HCEC 1CT (cell line): ENCODE measurements at places on chromosomes 1 and 21.

- DNase-seq, result no peak
These were observed 202.5 kb downstream of the TTLL7 start for GRCh38 chr1:83796409-83796808.

DNA sequence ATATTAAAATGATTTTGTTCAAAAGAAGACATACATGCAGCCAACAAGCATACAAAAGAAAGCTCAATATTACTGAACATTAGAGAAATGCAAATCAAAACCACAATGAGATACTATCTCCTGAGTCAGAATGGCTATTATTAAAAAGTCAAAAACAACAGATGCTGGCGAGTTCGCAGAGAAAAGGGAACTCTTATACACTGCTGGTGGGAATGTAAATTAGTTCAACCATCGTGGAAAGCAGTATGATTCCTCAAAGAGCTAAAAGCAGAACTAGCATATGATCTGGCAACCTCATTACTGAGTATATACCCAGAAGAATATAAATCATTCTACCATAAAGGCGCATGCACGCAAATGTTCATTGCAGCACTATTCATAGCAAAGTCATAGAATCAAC lies 126.0 kb upstream of the HMCN1 start:
- no peak for DNase-seq

GRCh38 chr1:66346873-66347272 lies 187.1 kb upstream of the SGIP1 start:
- no peak for DNase-seq

GRCh38 chr21:17903029-17903806 lies 84.1 kb upstream of the C21orf91 start:
- peak; percentile 60 for DNase-seq

DNA sequence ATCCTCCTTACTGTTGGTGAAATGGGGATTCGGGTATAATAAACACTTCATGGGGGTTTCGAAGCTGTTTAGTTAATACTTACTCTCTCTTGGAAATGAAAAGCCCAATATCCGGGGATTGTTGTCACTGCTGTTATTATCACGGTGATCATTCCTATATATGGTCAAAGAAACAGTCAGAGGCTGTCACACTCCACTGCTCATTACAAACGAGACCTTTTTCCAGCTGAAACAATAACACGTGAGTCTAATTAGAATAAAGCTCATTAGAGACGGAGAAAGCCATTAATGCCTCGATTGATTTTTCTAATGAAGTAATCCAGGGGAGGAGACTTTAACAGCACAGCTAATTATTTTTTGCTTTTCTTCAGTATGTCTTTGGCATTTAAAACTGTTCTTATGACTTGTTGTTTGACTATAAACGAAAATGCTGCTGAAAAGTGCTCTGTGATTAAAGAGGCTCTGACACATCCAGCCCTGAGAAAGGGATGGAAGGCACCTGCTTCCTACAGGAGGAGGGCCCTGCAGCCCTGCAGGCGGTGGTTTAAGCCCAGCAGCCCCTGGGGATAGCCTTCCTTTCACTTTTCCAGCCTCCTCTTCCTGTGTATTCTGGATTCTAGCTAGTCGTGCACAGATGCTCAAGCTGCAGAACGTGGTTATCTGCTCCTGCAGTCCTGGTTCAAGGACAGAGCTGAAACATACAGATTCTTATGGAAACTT lies 143.6 kb downstream of the EDEM3 start:
- DNase-seq, result no peak

DNA sequence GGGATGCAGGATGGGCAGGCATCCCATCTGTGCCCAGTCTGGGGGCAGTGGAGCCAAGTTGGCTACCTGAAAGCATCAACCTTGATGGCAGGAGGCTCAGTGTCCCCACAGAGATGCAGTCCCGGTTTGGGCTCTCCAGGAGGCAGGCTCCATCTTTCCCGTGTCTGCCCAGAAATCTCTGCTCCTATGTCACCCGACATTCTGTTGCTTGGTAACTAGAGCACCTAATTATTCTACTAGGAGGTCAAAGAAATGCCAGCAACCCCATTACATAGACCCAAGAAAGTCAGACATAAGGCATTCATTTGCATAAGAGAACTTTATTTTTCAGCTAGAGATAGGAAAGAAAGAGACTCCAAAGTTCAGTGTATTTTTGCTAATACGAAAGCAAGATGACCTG lies 100.3 kb upstream of the BACE2 start:
- no peak for DNase-seq

GRCh38 chr1:162131400-162132321 lies 62.2 kb downstream of the NOS1AP start:
- DNase-seq, result no peak

- no peak for DNase-seq
These were observed 159.4 kb downstream of the BARHL2 start for GRCh38 chr1:90557706-90558105.

- no peak for DNase-seq
These were observed 8.2 kb downstream of the DCLRE1B start for GRCh38 chr1:113913312-113913668.

DNA sequence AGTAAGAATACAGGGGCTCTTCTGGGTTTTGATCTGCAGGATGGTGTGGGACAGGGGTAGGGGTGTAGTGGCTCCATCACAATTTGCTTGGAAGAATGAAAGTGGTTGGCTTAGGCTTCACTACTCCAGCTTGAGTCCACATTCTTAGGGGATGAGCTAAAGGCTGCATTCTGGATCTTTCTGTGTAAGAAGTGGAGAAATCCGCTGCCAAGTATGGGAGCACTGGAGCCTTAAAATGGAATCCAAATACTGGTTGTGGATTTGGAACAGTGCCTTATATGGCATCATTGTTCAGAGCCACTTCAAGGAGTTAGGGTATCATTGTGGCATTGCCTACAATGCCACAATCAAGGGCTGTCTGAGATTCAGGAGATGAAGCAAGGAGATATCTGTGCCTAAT lies 187.1 kb downstream of the LMO4 start:
- no peak for DNase-seq

DNA sequence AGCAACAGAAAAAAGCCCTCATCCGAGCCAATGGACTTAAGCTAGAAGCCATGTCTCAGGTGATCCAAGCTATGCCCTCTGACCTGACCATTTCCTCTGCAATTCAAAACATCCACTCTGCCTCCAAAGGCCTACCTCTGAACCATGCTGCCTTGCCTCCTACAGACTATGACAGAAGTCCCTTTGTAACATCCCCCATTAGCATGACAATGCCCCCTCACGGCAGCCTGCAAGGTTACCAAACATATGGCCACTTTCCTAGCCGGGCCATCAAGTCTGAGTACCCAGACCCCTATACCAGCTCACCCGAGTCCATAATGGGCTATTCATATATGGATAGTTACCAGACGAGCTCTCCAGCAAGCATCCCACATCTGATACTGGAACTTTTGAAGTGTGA lies 20.7 kb downstream of the NR5A2 start:
- no peak for DNase-seq

- DNase-seq, result no peak
These were observed 42.8 kb downstream of the KIF1B start for GRCh38 chr1:10253149-10253548.
